ENCODE measurements at places on chromosomes 1 and 21. TPM values are rescaled to one million over a fixed set of nuclear protein-coding genes. Genes with fewer than 3 reads are reported as not detected.

- H3K36me3 ChIP-seq = no peaks in the 10 kb centered on the region
- no peak for DNase-seq
- H3K27me3 ChIP-seq = peaks cover 47% of the 10 kb centered on the region
Observed at GRCh38 chr1:240612811-240613210, 856 bp upstream of the GREM2 start.

DNA sequence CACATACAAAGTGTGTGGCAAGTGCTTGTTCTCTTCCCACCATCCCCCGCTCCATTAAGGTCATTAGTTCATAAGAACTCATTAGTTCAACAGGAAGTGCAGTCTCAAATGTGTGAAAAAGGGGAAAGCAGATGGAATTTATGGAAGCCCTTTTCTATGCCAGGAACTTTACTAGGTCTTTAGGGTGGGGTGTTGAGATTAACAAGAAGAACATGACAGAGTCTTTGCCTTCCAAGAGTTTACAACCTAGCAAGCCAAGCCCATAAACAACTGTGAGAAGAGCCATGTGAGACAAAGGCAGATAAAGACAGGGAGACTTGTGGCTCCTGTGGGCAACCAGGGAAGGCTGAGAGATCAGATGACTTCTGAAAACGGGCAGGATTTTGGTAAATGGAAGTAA is 21.4 kb downstream of the PLEKHA6 start:
- no peak overlapping the region for H3K27ac ChIP-seq
- no peaks in the 10 kb centered on the region for H3K4me1 ChIP-seq
- H3K4me3 ChIP-seq = no peak overlapping the region
- no peaks in the 10 kb centered on the region for H3K36me3 ChIP-seq

DNA sequence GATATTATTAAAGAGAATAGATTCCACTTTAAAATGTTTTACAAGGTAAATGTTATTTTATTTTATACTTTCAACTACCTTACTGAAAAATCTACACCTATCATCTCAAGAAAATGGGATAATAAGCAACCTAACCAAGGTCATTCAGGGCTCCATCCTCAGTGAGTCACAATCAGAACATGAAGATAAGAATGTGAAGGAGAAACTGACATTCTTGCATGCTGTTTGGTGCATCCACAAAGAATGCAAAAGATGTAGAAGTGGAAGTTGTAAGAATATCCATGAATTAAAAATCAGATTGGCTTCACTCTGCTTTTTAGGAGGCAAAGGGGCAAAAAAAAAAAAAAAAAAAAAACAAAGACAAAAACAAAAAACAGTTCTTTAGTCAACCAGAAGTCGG is 6.5 kb downstream of the WARS2 start:
- H3K36me3 ChIP-seq = peaks cover 1% of the 10 kb centered on the region
- H3K27ac ChIP-seq = no peak overlapping the region

DNA sequence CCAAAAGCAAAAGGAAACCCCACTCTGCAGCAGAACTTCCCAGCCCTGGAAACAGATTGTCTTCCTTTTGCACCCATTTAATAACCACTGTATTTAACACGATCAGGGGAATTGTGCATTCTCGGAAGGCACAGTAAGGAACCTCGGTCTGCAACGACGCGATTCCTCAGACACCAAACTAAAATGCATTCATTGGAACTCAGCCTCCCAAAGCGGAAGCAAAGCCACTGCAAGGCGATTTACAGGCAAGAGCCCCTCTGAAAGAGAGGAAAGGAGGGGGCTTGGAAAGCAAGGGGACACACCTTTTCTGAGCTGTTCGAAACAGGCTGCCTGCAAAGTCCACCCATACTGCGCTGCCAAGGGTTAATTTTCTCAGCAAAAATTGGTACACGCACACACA is 297.7 kb downstream of the OMA1 start:
- no peaks in the 10 kb centered on the region for H3K4me1 ChIP-seq
- no peak overlapping the region for H3K27ac ChIP-seq
- no peaks in the 10 kb centered on the region for H3K36me3 ChIP-seq

Gene DIRAS3
- total RNA-seq = not detected

Gene SMPDL3B
- total RNA-seq = 0.30 TPM

Gene UBL4B
- total RNA-seq = not detected
